NCI-H1105 treated with DMSO at 0.1 percent for 48 hours (cell line): ENCODE measurements at places on chromosomes 7 and 10.

DNA sequence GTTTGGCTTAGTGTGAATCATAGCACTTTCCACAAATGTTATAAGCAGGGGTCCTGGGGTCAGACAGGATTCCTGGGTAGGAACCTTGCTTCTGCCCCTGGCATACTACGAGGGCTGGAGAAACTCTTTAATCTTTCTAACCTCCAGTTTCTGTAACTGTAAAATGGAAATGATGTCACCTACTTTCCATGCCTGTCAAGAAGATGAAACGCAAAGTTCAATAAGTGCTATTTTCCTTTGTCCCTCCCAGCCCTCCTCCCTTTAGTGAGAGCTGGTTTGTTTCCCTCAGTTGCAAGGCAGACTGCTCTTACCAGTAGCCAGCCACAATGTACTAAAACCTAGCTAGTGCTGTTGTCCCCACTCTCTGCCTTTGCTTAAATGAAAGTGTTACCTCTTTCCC is 117.1 kb upstream of the HPS1 start:
- DNase-seq = no peak

DNA sequence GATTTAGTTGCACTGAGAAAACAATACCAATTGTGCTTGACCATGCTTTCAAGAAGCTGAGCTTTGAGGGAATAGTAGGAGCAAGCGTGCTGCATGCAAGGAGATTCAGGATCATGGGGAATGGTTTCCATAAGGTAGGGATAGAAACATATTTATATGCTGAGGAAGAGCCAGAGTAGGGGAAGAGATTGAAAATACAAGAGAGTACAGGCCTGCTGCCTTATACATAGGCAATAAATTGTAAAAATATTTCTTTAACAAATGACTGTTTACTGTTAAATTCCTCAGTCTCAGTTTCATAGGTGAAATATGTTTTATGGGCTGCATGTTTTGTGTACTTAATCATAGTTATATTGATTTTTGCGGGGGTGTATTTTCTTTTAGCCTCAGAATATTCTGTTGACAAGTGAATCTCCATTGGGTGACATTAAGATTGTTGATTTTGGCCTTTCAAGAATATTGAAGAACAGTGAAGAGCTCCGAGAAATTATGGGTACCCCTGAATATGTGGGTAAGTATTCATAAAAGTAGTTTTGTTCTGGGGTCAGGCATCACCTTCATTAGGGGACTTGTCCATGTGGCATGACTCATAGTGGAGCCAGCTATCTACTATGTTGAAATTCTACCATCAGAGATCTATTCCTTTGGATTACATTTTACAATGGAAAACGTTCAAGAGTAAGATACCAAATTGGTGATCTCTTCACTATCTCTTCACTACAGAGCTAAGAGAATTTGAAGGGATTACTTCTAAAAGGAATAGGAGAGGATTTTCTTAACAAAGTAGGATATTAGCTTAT is 36.5 kb downstream of the STK17A start:
- no peak for DNase-seq

GRCh38 chr7:39536951-39537350 is 29.3 kb upstream of the YAE1 start:
- DNase-seq = no peak

GRCh38 chr7:92847305-92847704 is 10.9 kb upstream of the CDK6 start:
- DNase-seq = no peak

DNA sequence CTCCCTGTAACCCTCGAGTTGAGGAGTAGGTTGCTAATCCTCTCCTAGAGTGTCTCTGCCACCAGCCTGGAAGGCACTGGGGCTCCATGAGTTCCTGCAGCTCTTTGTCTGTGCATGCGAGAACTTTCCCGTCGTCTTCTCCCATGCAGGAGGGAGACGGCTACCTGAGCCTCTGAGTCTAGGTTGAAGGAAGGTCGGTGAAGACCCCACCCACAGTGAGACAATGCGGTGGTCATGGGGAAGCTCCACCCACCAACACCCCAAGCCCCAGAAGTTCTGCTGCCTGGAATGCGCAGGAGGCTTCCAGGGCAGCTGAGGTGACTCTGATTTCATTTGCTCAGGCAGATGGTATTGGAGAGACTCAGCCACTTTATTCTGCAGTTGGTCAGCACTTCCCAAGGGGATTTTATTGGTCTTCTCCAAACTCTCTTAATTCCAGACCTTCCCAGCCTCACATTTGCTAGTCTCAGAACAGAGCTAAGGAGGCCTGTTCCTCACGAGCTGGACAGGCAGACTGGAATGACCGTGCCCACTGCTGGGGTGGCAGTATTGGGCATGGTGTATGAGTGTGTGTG is 36.5 kb downstream of the PTPRE start:
- DNase-seq = no peak

DNA sequence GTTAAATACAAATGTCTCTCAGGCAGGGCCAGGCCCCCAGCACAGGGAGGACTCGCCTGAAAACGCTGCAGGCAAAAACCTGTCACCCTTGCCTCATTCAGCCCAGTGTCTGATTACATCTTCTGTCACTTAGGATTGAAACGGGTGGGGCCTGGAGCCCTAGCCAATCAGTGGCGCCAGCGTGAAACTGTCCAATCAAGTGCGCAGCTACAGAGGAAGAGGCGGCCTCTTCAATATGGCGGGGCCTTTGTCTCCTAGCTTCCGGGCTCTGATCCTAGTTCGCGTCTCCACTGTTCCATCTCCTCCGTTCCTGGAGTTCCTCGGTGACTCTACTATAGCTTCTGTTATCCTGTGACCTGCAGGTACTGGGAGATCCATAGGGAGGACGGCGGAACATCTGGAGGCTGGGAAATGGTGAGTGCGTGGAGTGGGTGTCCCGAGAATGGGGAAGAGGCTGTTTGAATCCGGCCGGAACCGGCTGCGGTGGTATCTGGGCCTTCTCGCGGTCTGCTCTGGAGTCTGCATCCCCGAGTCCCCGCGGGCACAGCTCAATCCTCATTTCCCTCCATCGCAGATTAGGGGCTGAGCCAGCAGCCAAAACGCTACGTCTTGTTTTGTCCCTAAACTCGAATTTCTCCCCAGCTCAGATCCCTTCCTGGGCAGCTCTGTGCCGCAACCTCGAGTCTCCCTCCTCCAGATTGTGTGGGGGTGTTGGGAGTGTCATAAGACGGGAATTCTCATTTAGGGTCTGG is at the start of gene ZNF736:
Gene ZNF736, plus strand, starts transcription at position 222 of the 752 bp plus-strand sequence. Its CDS starts 190 bp downstream, at position 412.
- peak; percentile 96 for DNase-seq

DNA sequence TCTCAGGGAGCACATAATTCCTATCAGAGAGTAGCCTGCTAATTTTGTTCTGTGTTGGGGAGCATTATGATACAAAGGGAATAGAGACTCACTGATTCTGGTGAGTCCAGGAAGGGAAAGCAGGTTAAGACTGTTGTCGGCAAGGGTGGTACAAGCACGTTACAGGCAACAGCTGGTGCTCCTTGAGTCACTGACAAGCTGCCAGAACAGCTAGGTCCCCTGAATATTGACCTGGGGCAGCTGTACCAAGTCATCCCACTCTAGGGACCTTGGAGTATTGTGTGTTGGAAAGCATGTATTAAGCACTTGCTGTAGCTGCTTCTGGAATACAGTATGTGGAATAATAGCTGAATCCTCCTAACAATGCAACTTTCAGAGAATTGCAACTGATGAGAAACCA is 37.0 kb upstream of the GLCCI1 start:
- DNase-seq = no peak

- no peak for DNase-seq
These were observed 58.1 kb downstream of the CAV1 start for GRCh38 chr7:116582806-116583444.

- peak; percentile 100 for DNase-seq
These were observed 204.7 kb downstream of the NXPH1 start for GRCh38 chr7:8638076-8638475.

DNA sequence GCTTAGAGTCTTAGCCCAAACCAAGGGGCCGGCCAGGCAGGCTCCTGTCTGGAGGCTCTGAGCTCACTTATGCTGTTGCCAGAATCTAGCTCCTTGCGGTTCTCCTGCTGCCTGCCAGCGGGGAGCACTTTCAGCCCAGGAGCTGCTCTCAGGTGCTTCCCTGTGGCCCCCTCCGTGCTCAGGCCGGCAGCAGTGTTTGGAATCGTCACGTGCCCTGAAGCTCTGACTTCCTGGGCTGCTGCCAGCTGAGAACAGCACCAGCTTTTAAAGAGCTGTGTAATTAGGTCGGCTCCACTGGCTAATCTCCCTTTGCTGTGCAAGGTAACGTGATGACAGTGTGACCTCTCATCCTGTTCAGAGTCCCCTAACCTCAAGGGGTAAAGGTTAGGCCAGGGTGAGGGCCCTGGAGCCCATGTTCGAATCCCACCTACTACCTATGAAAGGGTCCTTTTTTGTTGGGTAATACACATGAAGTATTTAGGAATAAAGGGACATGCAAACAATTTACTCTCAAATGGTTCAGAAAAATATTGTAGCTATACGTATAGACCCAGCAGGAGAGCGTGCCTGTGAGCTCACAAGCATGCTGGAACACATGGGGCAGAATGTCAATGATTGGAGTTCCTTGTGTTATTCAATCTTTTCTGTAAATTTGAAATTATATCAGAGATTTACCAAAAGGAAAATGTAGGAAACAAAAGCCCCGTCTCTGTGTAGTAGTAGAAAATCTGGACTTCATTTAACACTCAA is 16.6 kb downstream of the ZNF862 start:
- peak; percentile 92 for DNase-seq

GRCh38 chr10:80497187-80498077 is 40.3 kb upstream of the SH2D4B start:
- no peak for DNase-seq

DNA sequence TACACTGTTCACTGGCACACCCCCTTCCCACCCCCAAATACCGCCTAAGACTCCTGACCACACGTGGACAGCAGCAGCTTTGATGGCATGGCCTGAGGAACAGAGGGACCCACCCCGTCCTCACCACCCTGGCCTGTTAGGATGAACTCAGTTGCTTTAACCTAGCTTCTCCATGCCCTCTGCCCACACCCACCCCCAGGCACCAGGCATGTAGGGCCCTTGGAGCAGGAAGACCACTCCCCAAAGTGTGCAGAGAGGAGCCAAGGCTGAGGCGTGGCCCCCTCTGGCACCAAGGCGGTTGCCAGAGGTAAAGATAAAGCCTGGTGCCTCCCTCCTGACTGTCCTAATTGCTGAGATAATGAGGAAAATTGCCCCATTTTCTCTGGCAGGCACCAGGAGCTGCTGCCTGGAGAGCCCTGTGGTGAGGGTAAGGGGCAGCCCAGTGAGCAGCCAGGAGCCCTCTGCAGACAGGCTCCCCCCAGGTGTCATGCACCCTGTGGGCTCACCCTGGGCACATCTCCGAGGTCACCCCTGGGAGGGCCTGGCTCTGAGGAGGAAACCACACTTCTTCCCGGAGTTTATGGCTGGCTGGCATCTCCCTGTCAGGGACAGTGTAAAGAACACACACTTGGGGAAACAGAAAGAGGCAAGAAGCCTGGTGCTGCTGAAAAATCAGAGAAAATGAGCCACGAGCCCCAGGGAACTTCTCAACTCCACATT is 47.7 kb downstream of the LRRC20 start:
- no peak for DNase-seq

DNA sequence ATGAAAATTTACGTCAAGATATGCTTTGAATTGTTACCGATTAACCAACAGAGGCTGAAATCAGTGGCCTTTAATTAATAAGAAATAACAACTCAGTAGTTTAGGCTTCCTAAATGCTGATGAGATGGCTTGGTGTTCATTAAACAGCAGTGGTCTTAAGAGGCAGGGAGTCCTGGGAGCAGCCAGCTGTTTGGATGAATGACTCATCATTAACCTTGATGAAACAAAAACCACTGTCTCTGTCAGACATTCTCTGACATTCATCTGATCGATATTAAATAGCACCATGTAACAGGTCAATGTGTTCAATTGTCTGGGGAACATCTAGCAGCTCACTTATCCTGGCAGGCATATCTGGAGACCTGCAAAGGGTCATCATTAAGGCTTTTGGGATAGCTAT is 234.2 kb upstream of the LRRN3 start:
- no peak for DNase-seq

DNA sequence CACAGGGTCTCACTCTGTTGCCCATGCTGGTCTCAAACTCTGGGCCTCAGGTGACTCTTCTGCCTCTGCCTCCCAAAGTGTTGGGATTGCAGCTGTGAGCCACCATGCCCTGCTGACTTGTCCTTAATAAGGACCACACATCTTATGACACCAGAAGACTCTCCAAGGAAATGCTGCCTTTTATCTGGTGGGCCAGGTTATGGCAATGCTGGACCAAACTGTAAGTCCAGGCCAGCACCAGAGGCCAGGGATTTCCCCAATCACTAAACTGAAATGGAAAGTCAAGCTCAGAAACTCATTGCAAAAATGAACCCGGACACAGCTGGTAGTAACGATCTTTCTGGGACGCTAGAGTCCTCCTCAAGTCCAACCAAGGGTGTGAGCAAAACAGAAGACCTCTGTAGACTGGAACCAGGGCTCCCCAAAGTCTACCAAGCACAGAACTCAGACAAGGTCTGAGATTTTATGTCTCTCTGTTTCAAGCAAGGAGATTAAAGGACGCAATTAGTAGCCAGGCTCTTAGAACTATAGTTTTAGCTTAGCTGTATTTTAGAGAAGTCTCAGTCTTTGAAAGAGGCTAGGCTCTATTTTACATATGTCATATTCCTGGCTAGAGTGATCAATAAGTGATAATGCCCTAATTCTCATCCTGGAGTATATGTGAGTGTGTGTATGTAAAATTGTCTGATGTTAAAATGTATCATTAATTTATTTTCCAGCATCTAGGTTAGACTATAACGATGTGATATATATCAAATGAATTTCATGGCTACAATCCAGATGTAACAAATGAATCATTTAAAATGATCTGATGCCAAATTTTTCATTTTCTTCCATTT is 74.0 kb upstream of the ITGB1 start:
- DNase-seq = no peak

DNA sequence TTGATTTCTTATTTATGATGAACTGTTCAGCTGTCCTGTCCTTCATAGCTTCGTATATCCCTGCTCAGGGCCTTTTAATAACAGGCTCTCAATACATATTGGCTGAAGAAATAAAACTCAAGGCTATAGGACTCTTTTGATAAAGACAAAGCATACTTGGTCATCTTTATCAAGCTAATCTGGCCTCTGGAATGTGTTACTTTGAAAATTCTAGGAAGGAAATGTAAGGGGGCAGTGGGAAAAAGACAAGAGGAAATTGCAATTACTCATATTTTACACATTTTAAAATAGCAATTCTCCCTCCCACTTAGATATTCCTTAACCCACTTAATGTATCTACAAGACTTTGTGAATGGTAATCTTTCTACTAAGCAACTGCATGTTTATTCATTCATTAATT is 94.3 kb downstream of the OSBPL3 start:
- no peak for DNase-seq

GRCh38 chr10:101832325-101832771 is 11.3 kb downstream of the KCNIP2 start:
- no peak for DNase-seq

- no peak for DNase-seq
These were observed 29.3 kb upstream of the CCL24 start for GRCh38 chr7:75842836-75843446.

DNA sequence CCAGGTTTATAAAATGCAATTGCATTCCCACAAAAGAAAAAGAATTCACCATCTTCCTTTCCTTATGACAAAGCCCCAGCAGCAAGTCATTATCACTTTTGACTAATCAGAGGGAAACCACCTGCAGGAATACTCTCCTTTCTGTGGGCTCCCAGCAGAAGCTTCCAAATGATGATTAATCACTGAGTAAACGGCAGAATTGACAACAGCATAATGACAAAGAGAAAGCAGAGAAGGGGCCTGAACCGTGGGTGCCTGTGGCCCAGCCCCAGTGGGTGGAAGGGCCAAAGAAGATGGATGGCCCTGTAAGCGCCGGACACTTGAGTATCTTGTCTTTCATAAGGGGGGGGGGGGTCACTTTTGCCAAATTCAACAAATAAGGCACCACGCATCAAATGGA is 152.4 kb upstream of the NRBF2 start:
- no peak for DNase-seq
